ENCODE measurements at places on chromosomes 1 and 21.

GRCh38 chr1:155910621-155911121 lies 478 bp downstream of the RIT1 start:
- H3K27me3 ChIP-seq: no peaks in the 10 kb centered on the region
- H3K36me3 ChIP-seq: peaks cover 47% of the 10 kb centered on the region
- peak overlapping the region; percentile 85 for H3K4me3 ChIP-seq
- H3K27ac ChIP-seq: peak overlapping the region; percentile 92
- DNase-seq: peak; percentile 28
- peaks cover 19% of the 10 kb centered on the region for H3K4me1 ChIP-seq

DNA sequence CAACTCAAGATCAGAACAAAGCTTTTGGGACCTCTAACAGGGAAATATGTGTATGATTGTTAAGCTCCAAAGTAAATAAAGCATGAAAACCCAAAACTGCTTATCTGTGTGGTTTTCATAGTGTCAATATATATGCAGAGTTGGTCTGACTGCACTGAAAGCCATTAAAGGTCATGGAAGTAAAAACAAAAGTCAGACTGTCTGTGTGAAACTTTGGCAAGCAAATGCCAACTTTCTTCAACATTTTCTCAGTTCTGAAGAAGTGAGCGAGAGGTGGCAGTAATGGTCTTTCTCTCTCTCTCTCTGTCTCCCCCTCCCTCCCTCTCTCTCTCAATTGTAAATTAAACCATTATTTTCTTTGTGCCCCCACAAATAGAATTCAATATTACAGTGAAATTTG lies 100.1 kb upstream of the S1PR1 start:
- peaks cover 2% of the 10 kb centered on the region for H3K36me3 ChIP-seq
- H3K27me3 ChIP-seq: no peaks in the 10 kb centered on the region
- H3K27ac ChIP-seq: peak overlapping the region; percentile 91
- peak overlapping the region; percentile 38 for H3K4me3 ChIP-seq

DNA sequence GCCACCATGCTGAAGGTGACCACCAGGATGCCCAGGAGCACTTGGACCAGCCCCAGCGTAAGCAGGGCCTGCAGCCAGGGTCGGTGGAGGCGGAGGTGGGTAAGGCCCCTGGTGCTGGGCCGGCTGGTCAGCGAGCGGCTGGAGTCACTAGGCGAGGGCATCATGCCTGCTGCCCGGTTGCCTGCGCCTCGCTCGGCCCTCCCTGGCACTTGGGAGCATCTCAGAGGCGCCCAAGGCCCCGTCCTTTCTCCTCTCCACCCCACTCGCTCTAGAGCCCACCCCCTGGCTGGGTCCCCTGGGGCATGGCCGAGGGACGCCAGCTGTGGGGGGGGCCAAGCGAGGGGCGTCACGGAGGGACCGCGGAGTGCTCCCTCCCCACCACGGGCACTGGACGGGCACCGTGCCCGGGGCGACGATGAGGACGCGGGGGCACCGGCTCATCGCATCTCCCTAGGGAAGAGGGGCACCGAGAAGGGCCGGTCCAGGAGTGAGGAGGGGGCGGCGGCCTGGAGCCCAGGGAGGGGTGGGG lies 505 bp downstream of the ENTREP3 start:
- H3K27me3 ChIP-seq: no peaks in the 10 kb centered on the region
- peak overlapping the region; percentile 73 for H3K4me3 ChIP-seq
- H3K36me3 ChIP-seq: peaks cover 24% of the 10 kb centered on the region
- DNase-seq: no peak
- peaks cover 26% of the 10 kb centered on the region for H3K4me1 ChIP-seq

DNA sequence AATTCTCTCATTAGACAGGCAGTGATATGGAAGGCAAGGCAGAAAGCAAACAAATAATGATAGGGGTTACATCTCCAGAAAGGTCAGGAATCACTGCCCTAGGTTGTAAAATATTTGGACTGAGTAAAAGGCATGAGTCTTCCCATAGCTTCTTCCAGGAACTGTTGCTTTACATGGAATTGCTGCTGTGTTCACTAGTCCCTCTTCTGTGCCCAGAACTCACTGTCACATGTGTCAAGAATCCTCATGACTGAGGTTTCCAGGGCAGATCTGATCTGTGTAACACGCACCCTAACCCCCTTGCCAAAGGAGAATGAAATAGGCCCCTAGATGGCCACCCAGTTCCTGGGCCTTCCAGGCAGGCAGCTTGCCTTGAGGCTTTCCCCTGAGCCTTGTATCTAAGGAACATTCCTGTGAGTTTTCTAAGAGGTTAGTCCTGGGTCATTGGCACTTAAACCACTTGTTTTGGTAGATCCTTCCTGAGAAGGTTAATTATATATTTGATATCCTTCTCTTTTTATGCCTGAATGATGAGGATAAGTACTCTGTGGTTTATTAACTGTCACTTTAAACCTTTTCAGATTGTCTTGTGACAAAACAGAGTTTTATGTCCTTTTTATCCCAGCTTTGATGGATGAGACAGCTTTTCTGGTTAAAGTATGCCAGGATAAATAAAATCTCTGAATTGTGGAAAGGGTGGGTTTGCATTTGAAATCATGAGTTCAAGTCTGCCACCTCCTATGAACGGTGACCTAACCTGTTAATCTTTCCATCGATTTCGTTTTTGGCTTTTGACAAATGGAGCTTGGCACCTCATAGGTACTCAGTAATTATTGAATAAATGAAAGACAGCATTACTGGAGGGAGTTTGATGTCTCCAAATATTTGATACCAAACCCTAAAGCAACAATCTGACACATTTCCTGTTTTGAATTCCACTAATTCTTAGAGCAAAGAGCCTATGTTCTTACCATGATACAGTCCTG lies 163.3 kb downstream of the DHRS3 start:
- DNase-seq: no peak
- no peak overlapping the region for H3K4me3 ChIP-seq
- peaks cover 69% of the 10 kb centered on the region for H3K4me1 ChIP-seq

GRCh38 chr1:245880754-245881403 lies 626.2 kb downstream of the SMYD3 start:
- DNase-seq: no peak
- peaks cover 11% of the 10 kb centered on the region for H3K36me3 ChIP-seq
- no peaks in the 10 kb centered on the region for H3K27me3 ChIP-seq
- no peak overlapping the region for H3K27ac ChIP-seq
- H3K4me1 ChIP-seq: no peaks in the 10 kb centered on the region

DNA sequence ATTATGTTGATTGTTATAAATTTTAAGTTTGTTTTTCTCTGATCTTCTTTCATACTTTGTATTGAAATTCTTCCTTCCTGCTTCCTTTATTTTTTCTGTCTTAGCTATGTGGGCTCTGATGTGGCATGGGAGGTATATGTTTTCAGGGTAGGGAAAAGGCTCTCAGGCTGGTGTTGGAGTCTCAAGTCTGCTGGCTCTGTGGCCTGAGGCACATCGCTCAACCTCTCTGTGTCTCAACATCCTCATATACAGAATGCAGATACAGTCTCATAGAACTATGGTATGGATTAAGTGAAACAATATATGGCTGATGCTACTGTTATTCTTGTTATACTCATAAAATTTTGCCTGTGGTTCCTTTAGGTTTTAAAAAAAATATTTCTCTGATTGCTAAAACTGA lies 105.9 kb downstream of the KCNN3 start:
- H3K27me3 ChIP-seq: no peaks in the 10 kb centered on the region
- H3K27ac ChIP-seq: no peak overlapping the region
- H3K4me1 ChIP-seq: peaks cover 16% of the 10 kb centered on the region
- DNase-seq: no peak

DNA sequence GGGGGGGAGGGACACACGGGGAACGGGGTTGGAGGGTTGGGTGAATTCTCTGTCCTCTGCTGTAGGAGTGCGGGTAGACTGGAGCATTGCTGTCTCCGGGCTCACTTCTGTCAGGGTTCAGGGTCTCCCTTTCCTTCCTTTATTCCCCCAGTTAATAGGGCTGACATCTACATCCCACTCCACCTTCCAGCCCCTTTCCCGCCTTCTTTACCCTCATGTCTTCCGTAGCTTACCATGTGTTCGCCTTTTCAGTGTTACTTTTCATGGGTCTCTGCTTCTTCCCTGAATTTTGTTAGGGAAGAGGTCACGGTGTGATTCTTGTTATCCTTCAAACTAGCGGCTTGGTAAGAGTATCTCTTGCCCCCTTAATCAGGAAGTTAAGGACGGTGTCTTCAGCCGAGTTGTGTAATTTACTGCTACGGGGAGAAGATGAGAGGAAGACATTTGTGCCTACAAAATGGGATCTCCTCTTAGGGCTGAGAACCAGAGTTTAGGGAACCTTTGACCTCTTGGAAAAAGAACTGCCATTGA lies 917 bp downstream of the RAP1A start:
- no peak for DNase-seq
- H3K4me1 ChIP-seq: peaks cover 74% of the 10 kb centered on the region
- H3K36me3 ChIP-seq: peaks cover 37% of the 10 kb centered on the region
- H3K27ac ChIP-seq: peak overlapping the region; percentile 97
- H3K27me3 ChIP-seq: no peaks in the 10 kb centered on the region

GRCh38 chr1:7380712-7381111 lies 390.4 kb upstream of the VAMP3 start:
- no peak overlapping the region for H3K4me3 ChIP-seq
- H3K27ac ChIP-seq: no peak overlapping the region
- DNase-seq: no peak
- peaks cover 6% of the 10 kb centered on the region for H3K27me3 ChIP-seq
- no peaks in the 10 kb centered on the region for H3K36me3 ChIP-seq

- peaks cover 20% of the 10 kb centered on the region for H3K36me3 ChIP-seq
- no peaks in the 10 kb centered on the region for H3K27me3 ChIP-seq
- peak overlapping the region; percentile 90 for H3K4me3 ChIP-seq
- peaks cover 32% of the 10 kb centered on the region for H3K4me1 ChIP-seq
Observed at GRCh38 chr1:228105996-228106799, 2.9 kb downstream of the MRPL55 start.
